ENCODE measurements at places on chromosomes 2 and 18.

DNA sequence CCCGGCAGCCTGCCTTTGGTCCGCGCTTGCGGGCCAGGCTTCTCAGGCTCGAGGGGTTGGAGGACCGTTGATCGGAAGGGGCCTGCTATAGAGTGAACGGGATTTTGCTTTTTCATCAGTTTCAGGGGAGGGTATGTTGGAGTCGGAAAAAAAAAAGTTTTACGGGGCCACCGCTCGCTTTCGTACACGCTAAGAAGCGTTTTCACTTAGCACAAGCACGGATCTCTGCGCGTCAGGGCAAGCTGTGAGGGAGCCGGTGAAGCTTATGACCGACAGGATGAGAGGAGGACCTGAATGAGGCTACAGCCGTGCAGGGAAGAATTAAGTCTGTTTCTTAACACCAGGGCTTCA, 443 bp downstream of the CPSF3 start:
- no peak for DNase-seq

- DNase-seq: no peak
Measured at GRCh38 chr2:214244847-214245246, 166.0 kb upstream of the VWC2L start.

DNA sequence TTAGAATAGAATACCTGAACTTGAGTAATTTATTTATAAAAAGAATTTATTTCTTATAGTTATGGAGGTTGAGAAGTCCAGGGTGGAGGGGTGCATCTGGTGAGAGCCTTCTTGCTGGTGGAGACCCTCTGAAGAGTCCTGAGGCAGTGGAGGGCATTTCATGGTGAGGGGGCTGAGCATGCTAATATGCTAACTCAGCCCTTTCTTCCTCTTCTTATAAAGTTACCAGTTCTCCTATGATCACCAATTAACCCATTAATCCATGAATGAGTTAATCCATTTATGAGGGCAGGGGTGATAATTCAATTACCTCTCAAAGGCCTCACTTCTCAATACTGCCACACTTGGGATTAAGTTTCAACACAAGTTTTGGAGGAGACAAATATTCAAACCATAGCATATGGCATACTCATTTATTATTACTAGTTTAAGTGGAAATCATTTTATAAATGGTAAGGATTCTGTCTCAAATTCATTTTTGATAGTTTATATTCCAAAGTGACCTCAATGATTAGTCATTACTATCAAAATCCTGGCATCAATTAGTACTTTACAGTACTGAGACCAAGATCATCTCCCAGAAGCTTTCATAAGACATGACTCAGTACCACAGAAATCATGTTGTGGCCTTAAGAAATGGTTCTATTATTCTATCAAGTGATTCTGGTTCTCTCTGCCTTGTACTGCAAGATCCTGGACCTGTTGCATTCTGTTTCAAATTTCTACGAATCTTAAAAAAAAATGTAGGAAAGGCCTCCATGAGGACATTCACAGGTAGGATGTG, 5.5 kb downstream of the ZNF396 start:
- no peak for DNase-seq

DNA sequence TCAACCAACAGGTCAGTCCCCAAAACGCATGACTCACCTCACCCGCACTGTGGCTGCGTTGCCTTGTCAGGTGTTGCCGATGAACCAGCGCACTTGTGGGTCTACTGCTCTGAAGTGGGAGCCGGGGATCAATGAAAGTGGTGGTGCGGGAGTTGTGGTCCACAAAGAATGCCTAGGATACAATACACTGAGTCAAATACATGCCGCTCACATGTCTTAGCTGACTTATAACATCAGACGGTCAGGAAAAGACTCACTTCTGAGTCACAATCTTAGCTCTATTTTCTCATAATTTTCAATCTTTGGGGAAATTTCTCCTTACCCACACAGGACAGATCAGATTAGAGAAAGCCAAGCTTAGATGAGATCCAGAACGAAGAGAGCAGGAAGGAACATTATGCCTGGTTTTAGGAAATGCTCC, 107.1 kb upstream of the STK17B start:
- no peak for DNase-seq

DNA sequence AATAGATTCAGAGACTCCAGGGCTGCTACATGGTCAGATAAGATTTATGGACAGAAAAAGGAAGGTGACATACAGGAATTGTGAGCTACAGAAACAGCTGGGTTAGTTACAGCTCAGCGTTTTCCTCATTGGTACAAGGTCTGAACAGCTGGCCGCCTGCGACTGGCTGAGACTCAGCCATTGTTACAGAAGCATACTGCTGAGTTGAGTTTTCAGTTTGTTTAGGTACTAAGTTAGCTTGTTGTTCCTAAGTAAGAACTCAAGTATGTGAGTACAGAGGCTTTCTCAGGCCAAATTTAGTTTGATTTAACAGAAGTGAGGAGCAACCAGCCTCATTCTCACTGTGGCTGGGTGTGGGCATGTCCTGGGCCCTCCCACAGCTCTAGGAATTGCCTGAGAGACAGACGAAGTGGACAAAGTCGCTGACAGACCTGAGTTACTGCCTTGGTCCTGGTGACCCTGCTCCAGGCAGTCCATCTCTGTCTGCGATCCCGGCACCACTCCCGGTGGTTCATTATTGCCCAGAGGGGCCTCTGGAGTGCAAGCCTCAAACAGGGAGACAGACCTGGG, 27.8 kb upstream of the RHOB start:
- no peak for DNase-seq

GRCh38 chr2:17083902-17084301, 418.3 kb upstream of the CYRIA start:
- DNase-seq: no peak

DNA sequence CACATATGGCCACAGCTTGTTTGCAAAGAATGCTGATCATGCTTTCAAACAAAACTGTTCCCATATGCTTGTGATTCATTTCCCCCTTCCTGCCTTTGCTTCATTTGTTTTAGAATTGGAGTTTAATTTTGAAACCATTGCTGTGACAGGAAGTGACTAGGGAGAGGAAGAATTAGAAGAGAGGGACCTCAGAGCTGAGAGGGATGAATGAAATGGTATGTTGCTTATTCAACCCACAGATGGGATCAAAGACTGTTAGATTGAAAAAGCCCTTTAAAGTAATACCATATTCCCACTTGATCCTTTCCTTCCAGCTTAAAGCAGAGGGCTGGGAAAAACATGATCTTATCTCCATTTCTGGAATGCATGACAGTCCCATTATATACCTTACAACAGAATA, 106.2 kb upstream of the RNF152 start:
- DNase-seq: no peak

- DNase-seq: no peak
Measured at GRCh38 chr2:85913884-85914881, 25.4 kb upstream of the ST3GAL5 start.

DNA sequence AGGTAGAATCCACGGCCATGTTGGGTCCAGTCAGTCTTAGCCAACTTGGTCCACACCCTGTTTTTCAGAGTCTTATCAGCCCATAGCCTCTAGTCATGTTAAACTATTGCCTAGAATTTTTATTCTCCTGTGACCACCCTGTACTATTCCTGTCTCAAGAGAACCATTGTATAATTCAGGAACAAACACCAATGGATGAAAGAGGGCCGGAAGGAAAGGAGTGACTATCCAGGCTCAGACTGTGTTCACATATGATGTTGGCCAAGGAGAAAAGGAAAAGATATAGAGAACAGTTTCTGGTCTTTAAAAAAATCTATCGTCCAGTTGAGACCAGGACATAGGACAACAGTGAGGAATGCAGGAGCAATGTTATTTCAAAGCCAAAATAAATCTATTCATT, 82.9 kb upstream of the SETBP1 start:
- no peak for DNase-seq

DNA sequence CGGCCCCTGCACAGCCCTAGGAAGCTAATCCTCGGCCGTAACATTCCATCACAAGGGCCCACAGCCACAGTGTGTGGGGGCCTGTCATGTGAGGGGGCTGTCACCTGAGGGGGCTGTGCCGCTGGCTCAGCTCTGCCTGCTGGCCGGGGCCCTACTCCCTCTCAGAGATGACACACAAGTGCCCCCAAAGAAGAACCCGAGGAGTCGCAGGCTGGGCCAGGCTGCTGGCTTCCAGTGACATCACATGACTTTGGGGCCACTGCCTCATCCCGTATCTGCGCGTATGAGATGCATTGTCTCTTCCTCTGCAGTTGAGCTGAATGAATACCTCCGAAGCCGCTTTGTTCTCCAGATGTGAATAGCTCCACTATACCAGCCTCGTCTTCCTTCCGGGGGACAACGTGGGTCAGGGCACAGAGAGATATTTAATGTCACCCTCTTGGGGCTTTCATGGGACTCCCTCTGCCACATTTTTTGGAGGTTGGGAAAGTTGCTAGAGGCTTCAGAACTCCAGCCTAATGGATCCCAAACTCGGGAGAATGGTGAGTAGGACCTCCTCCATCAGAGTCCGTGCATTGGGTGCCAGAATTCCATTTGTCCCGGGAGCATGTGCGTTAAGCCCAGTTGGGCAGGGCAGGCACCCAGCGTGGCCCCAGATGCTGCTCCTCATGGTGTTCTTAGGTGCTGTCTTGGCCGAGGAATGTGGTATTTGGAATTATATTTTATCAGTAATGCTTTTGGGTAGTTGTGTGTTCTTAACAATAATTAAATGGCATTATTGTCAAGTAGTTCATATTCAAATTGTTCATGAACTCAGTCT, at the start of gene CNDP1:
TSS of gene CNDP1 (plus strand) at position 351 of the 820 bp plus-strand sequence. CDS start at position 519, 168 bp downstream.
- no peak for DNase-seq

GRCh38 chr18:11831921-11832320, 19.3 kb upstream of the CHMP1B start:
- DNase-seq: no peak

GRCh38 chr18:58207520-58208152, 163.6 kb downstream of the NEDD4L start:
- DNase-seq: no peak

DNA sequence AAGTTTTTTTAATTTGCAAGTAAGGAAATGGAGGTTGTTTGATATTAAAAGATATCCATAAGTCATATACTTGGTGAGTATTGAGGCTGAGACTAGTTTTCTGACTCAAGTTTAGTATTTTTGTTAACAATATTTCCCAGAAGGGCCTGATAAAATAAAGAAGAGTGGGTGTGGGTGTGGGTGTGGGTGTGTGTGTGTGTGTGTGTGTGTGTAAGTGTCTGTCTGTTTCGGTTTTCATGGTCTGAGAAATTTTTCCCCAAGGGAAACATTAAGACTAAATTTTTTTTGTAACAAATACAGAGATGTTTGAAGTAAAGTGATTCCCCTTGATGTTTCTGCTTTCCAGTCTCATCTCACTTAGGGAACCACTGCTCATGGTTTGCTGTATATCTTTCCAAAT, 36.5 kb downstream of the PPM1B start:
- no peak for DNase-seq

- peak; percentile 18 for DNase-seq
Measured at GRCh38 chr2:120863146-120863545, 127.5 kb downstream of the GLI2 start.

DNA sequence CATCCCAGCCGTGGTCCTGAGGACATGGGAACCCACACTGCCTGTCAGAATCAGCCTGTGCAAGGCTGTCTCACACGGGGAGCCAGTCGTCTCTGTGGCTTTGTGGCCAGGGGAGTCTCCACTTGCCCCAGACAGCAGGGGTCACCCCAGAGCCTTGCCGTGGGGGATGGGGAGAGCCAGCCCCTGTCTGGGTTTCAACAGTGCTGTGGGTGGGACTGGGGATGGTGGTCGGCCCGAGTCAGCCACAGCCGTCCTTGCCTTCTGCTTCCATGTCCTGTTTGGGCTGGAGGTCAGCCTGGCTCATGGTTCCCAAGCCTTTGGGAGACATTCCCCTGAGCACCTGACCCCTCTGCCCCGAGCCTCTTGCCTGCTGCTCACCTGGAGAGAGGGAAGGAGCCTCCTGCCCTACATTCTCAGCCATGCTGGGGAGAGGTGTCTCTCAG, 19.6 kb downstream of the GPR35 start:
- DNase-seq: no peak

DNA sequence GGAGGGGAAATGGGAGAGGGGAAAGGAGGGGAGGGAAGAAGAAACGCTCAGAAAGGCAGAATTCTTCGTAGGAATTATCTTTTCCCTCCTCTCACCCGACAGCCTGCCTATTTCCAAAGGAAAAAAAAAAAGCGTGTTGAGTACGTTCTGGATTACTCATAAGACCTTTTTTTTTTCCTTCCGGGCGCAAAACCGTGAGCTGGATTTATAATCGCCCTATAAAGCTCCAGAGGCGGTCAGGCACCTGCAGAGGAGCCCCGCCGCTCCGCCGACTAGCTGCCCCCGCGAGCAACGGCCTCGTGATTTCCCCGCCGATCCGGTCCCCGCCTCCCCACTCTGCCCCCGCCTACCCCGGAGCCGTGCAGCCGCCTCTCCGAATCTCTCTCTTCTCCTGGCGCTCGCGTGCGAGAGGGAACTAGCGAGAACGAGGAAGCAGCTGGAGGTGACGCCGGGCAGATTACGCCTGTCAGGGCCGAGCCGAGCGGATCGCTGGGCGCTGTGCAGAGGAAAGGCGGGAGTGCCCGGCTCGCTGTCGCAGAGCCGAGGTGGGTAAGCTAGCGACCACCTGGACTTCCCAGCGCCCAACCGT, at the start of gene GAD1:
TSS of gene GAD1 (plus strand) at position 384 of the 589 bp plus-strand sequence. CDS start 1,705 bp downstream, outside the sequence.
- DNase-seq: peak; percentile 72

GRCh38 chr18:29531746-29532145, 1354.8 kb upstream of the CDH2 start:
- no peak for DNase-seq

DNA sequence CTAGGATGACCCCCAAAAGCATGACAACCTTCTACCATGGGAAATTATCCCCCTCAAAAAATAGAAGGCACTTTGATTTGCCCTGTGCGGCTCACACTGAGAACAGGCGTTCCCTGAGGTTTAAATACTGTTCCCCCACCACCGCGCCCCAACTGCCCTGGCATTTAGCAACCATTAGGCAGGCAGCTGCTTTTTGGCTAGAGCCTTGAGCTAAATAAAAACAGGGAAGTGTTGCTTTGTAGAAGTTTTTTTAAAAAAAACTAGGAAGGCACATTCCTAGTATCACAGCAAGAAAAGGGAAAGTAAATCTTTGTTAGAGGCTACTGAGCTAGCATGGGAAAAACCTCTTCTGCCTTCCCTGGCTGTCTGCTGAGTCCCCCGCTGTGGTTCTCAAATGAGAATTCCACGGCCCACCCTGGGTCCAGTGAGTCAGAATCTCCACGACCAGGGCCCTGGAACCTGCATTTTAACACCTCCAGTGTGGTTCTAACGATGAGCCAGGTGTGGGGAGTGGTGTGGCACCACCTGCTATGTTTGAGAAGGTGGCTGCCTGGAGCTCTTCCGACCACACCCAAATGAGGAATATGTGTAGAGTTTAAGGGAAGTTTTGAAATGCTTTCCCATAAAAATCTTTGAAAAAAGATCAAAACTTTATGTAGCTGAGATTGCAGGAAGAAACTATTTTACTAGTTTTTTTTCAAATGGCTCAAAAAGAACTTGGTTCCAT, 66.4 kb downstream of the VIT start:
- no peak for DNase-seq

GRCh38 chr18:56770873-56771272, 119.7 kb downstream of the WDR7 start:
- DNase-seq: no peak

- DNase-seq: no peak
Measured at GRCh38 chr2:40360652-40361051, 91.2 kb downstream of the SLC8A1 start.

GRCh38 chr18:6755107-6755506, 25.6 kb downstream of the ARHGAP28 start:
- no peak for DNase-seq
